ENCODE measurements at places on chromosomes 2 and 18.

DNA sequence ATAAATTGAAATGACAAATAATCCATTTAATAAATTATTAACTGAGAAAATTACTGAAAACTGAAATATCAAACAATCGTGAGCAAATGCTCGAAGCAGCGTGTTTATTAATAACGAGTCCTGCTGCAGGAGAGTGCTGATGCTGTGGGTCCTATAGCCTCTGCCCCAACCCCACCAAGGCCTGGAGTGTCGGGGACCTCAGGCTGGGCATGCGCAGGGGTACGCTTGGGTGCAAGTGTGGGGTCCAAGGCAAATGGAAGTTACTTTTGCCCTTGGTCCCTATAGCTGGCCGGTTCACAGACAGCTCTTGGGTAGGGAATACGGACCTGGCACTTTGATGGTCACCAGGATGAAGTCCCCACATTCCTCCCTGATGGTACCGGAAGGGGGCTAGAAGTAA is 43.3 kb upstream of the CELF4 start:
- DNase-seq, result no peak

- DNase-seq, result no peak
Measured at GRCh38 chr2:173496746-173497145, 142.1 kb downstream of the CDCA7 start.

DNA sequence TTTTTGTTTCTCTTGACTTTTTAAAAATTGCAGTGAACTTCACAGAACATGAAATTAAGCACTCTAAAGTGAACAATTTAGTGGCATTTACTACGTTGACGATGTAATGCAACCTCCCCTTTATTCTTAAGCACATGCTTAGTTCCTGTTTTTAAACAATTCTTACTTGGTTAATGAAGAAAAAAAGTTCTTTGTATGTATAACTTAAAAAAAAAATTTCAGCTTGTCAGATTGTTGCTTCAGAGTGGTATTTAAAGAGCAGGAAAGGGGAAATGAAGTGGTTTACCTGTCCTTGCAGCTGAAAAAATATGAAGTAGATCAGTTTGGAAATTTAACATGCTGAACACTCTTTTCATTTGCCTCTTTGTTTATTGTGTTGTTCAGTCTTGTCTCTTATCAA is 95.7 kb upstream of the RASGRP3 start:
- DNase-seq, result no peak

DNA sequence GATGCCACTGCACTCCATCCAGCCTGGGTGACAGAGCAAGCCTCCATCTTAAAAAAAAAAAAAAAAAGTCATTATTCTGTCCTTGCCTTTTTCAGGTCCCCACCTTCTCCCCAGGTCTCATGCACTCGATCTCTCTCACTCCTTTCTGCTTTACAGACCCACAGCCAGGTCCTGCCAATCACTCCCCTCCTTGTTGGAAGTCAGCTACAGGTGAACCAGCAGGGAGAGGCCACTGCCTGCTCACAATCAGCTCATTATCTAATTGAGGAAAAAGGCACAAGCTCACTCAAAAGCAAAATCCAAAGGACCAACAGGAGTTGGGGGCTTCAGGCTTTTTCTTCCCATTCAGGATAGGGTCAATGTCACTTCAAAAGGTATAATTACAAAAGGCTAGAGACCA is 2.0 kb downstream of the WDFY1 start:
- no peak for DNase-seq

DNA sequence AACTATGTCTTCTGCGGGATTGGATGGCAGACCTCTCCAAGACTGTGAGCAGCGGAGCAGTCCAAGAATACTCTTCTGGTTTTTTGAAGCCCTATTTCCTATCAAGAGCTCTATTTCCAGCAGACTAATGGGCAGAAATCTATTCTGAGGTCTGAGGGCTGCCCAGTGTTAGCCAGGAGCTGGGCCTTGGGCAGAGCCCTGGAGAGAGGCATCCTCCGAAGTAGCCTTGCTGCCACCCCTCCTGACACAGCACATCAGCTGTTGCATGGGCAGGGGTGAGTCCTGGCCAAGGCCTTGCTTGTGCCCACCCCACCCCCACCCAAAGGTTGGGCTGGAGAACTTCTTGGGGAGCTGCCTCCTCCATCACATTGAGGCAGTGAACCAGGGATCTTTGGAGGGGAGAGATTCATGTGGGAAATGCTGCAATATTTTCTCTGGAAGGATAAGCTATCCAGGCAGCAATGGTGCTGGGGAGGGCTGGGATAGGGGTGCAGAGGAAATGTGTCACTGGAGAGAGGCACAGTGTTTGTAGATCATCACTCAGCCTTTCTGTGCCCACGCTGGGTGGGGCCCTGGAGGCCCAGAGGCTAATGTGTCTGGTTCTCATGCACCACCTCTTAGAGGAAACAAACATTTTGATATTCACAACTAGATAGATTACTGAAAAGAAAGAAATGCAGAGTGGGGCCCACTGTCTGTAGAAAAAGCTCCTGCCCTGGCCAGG is 104.7 kb downstream of the VSNL1 start:
- no peak for DNase-seq

DNA sequence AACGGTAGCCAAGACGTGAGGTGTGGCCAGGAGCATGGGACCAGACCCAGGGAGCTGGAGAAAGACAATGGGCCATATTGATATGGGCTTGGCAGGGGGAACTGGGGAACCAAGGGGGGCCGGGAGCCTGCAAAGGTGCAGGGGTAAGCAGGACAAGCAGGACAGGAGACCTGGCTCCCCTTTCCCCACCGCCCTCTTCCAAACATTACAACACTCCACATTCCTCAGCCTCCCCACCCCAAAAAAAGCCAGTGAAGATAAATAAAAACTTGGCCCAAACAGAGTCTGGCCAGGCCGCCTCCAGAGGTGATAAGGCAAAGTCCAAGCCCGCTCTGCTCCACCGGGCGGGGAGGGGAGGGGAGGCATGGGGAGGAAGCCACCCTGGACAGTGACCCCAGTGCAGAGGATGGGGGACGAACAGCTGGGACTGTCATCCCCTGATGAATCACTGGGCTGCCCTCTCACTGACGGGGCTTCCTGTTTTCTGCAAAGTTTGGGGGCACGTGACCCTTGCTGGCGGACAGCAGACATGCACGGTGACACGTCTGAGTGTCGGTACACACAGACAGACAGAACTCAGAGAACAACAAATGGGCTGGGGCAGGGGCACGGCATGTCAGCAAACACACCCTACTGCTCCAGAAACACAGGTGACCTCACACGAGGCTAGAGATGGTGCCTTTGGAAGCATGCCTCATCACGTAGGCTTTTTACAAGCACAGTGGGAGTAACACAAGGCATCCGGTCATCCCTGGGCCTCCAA is 100.2 kb downstream of the TNS1 start:
- DNase-seq, result peak; percentile 90

- no peak for DNase-seq
Measured at GRCh38 chr2:239200646-239201530, 199.9 kb downstream of the HDAC4 start.

GRCh38 chr2:3121601-3122000 is 256.0 kb downstream of the EIPR1 start:
- DNase-seq, result no peak

DNA sequence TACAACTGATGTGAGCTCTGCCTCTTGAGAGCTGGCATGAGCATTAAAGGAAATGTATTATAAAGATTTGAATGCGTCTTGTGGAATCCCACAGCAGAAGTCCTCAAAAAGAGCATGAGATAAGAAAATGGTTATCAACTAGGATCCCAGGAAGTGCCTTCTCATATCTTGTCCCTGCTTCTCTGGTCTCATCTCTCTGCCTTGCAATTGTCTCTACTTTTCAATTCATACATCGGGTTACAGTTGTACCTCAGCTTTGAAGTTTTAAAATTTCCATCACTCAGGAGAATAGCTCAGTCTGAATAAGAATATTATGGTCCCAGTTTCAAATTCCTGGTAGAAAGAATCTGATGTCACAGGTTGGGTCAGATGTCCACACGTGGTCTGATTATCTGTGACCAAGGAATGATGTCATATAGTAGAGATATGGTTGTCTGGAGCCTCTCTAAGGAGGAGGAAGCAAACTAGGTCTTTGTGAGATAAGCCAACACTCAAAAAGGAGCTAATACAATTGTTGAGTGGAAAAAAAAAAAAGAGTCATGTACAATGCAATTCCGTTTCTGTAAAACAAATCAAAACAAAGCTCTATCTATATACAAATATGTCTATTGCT is 21.7 kb upstream of the CCDC88A start:
- no peak for DNase-seq

- DNase-seq, result no peak
Measured at GRCh38 chr2:183126635-183127034, 2.4 kb downstream of the NUP35 start.
